ENCODE measurements at places on chromosomes 6 and 20. TPM values are rescaled to one million over a fixed set of nuclear protein-coding genes. Genes with fewer than 3 reads are reported as not detected.
A peak's percentile ranks its signal among the peaks of the same experiment; 100 is the strongest.

DNA sequence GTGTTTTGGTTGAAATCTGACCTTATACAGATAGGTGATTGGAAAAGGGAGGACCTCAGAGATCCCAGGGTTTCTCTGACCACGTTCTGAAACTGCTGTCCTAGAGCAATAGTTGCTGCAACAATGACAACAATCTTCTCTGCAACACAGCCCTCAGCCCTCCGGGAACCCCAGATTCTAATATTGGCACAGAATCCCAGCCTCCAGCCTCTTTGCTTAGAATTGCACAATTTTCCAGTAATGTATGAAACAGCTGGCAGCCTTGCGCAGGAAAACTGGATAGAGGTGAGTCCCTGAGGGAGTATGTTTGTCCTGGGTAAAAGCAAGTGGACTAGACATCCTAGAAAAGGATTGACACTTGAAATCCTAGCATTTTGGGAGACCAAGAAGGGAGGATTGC is 30.4 kb upstream of the PNRC1 start:
- peak; percentile 50 for DNase-seq

DNA sequence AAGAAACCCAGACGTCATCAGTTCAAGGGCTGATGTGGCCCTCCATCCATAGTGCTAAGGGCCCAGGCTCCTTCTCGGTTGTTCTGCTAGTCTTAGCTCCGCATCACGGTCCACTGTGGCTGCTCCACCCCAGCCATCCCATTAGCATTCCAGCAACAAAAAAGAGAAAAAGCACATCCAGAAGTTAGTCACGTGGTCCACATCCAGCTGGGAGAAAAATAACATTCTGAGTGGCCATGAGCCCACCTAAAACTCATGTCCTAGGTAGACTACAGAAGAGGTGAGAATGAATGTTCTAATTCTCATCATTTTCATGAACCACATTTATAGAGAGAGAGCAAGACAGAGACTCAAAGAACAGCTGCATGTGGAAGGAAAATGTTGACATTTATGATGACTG is 49.4 kb upstream of the TAB2 start:
- no peak for DNase-seq

DNA sequence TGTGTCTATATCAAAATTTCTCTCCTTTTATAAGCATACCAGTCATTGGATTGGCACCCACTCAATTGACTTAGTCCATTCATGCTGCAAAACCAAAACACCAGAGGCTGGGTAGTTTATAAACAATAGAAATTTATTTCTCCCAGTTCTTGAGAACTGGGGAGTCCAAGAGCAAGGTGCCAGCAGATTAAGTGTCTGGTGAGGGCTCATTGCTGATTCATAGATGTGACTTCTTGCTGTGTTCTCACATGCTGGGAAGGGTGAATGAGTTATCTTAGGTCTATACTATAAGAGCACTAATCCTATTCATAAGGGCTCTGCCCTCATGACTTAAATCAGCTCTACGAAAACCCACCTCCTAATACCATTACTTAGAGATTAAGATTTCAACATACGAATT is 501.4 kb downstream of the EPM2A start:
- DNase-seq = no peak

- DNase-seq = no peak
Measured at GRCh38 chr6:19712012-19712688, 125.0 kb upstream of the ID4 start.

DNA sequence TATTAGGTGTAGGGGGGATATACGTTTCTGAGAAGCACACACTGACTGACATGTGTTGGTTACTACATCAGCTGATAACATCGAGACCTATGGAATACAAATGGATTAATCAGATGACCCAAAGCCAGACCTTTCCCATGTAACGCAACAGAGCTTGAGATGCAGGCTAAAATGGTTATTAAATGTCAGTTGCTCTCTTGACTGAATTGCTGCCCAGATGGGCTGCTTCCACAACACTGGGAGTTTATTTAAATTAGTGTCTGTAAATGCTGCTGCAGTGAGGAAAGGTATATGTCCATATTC is 298.8 kb downstream of the PHACTR1 start:
- DNase-seq = no peak

DNA sequence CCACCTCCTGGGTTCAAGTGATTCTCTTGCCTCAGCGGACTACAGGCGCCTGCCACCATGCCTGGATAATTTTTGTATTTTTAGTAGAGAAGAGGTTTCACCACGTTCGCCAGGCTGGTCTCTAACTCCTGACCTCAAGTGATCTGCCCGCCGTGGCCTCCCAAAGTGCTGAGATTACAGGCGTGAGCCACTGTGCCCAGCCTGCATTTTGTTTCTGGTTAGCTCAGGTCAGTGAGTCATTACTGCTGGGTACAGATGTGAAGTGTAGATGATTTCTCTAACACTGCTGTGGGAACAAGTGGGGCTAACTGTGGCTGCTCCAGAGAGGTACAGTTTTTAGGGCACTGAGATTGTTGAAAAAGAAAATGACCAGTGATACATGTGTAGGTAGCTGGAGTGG is 188.6 kb downstream of the PRL start:
- peak; percentile 41 for DNase-seq

DNA sequence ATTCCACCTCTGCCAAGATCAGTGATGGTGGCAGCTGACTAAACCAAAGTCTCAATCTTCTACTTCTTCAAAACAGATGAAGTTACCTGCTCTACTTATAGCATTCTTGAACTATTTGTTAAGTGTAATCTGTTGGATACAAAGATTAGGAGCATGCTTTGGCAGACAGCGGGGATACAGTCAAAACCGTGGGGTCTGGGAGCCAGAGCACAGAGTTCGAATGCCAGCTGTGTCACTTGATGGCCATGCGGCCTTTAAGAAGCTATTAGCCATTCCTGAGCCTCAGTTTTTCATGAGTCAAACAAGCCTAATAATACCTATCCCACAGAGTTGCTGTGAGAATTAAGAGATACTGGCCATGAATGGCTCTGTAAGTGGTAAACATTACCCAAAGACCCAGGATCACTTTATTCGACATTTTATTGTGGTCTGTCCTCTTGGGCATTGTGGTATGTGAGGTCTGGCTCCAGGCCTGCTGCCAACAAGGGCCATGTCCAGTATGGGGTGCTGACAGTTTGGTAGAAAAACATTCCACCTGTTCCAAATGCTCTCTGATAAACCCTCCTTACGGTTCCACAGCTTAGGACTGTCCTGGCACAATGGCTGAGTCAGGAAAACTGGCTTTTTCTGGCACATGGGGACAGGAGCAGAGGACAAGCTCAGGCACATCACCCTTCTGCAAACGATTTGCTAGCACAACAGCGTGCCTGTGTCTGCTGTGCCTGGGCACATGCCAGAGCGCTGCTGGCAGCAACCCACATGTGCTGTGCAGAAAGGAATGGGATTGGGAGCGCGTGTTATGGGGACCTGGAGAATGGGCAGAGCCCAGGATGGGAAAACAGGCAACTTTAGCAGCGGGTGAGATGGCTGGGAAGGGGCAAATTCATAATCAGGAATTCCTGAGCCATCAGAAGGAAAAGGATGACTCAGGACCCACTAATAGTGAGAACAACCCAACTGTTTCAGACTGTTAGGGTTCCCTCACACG is 15.7 kb upstream of the FAM83C start:
- DNase-seq = peak; percentile 89

Gene DLK2
- total RNA-seq = 1.2 TPM

Gene DNMT3B
- 0.50 TPM for total RNA-seq

Gene DEFB124
- not detected for total RNA-seq

Gene RAET1G
- total RNA-seq = 0.32 TPM

Gene PPP1R16B
- total RNA-seq = 9.4 TPM

Gene ADGB
- not detected for total RNA-seq

Gene UNC5CL
- 0.20 TPM for total RNA-seq

Gene LINC00237
- not detected for total RNA-seq

Gene SAMD5
- total RNA-seq = 0.67 TPM
